ENCODE measurements at places on chromosomes 12 and 14.

- no peak for DNase-seq
Measured at GRCh38 chr12:116922194-116922897, 11.6 kb downstream of the FBXW8 start.

GRCh38 chr14:53278602-53279506 is 125.7 kb upstream of the DDHD1 start:
- no peak for DNase-seq

GRCh38 chr12:14836336-14837210 is 6.8 kb downstream of the ART4 start:
- DNase-seq: no peak

DNA sequence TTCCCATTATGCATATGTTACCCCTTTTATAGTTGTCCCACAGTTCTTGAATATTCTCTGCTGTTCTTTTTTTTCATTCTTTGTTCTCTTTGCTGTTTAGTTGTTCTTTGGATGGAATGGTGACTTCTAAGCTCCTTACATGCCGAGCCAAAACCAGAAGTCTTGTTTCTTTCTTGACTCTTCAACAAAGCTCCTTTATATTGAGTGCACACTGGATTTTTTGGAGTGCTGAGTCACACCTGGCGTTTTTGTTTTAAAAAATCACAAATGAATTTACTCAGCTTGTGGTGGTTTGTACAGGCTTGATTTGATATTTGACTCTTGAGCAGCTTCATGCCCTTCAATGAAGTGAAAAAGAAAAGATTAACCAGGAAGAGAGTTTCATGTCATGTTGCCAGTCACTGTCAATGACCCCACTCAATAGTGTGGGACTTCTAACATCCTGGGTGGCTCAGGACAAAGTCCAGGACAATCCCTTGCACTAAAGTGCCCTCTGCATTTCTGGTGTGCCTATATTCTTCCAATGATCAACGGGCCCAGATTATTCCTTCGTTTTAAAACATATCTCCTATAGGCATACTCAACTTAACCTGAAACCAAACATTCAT is 112.4 kb upstream of the SLC38A4 start:
- DNase-seq: no peak

GRCh38 chr12:3417937-3418462 is 73.0 kb upstream of the PRMT8 start:
- no peak for DNase-seq

- no peak for DNase-seq
Measured at GRCh38 chr14:24335461-24336171, 745 bp upstream of the ADCY4 start.

GRCh38 chr12:56898938-56899337 is 35.3 kb downstream of the SDR9C7 start:
- no peak for DNase-seq

GRCh38 chr14:95303552-95303951 is 16.2 kb downstream of the CLMN start:
- no peak for DNase-seq

GRCh38 chr12:52335598-52336262 is 14.5 kb upstream of the KRT83 start:
- DNase-seq: no peak

DNA sequence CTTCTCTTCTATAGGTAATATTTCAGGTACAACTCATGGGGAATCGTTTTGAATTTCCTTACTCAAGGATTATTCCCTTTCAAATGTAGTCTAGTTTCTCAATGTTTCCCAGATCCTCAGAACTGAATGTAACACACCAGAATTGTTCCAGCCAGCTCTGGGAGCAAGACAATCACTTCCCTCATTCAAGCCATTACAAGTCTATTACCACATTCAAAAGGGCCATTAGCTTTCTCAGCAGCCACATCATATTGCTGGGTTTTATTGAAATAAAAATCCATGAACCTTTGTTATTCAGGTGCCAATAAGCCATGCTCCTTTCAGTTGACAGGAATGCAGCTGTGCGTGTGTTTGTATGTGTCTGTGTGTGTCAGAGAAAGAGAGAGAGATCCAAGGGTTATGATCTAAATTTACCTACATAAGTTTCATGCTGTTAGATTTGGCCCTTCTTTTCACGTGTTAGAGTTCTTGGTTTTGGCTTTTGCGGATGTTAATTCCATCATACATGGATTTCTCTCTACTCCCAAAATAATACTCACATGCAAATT is 357.7 kb downstream of the BCAT1 start:
- no peak for DNase-seq

DNA sequence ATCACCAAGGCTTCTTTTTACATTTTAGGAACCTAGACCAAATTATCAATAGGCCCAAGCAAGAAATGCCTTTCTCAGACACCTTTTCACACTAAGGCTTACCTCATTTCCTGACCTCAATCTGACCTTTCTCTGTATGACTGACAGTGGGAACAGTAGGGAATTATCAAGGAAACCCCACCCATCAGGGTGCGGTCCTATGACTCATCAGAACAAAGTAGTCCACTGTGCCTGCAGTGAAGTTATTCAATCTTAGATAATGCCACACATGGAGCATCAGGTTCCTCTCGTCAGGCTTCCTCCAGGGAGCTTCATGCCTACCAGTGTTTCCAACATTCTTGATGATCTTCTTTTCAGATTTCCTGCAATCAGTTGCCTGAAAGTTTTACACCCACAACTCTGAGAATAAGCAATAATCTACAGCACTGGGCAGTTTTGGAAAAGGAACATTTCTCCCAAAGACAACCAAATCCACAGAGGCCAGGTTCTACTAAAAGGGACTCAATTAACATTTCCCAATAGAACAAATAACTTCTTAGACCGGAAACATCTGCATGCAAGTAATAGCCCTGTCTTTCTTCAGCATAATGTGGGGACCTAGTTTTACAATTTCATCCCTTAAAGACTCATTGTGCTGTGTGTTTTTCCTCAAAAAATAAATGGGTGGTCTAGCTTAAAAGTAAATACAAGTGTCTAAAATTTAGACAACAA is 35.9 kb upstream of the TMTC2 start:
- DNase-seq: peak; percentile 9

- DNase-seq: no peak
Measured at GRCh38 chr12:106220536-106220935, 27.3 kb downstream of the CKAP4 start.

DNA sequence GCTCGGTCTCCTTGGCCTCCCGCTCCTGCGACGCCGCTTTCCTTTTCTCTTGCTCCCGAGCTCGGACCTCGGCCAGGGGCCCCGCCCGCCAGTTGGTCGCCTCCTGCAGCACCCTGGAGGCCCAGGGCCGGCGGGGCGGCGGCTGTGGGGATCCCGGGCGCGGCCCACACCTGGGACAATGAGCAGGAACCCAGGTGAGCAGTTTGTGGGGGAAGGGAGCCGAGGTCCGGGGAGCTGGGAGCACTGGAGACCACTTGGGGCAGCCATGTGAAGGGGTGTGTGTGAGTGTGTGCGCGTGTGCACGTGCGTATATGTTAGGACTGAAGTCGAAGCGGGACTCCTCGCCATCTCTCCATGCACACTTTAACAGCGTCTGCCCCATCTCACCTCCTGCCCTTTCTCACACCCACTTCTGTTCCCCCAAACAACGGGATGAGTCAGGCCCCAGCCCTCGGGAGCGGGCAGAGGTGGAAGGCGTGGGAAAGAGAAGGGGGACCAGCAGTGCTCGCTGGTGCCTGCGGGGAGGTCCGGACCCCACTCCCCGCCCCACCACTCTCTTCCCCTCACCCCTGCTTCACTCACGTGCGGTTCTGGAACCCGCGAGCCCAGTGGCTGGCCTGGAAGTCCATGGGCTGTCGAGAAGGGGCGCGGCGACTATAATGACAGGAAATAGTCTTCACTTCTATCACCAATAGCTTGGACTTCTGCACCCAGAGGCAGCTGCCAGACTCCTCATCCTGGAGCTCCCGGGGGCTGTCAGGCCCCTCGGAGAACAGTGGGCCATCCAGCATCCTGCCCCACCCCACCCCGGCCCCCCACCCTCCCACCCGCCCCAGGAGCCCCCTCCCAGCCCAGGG is 450 bp downstream of the DDN start:
- peak; percentile 49 for DNase-seq

GRCh38 chr14:23551266-23552028 is at the start of gene ZFHX2:
Gene ZFHX2, minus strand, starts transcription at chr14:23551765. Its CDS starts 16,440 bp downstream, at chr14:23535325.
- peak; percentile 92 for DNase-seq

DNA sequence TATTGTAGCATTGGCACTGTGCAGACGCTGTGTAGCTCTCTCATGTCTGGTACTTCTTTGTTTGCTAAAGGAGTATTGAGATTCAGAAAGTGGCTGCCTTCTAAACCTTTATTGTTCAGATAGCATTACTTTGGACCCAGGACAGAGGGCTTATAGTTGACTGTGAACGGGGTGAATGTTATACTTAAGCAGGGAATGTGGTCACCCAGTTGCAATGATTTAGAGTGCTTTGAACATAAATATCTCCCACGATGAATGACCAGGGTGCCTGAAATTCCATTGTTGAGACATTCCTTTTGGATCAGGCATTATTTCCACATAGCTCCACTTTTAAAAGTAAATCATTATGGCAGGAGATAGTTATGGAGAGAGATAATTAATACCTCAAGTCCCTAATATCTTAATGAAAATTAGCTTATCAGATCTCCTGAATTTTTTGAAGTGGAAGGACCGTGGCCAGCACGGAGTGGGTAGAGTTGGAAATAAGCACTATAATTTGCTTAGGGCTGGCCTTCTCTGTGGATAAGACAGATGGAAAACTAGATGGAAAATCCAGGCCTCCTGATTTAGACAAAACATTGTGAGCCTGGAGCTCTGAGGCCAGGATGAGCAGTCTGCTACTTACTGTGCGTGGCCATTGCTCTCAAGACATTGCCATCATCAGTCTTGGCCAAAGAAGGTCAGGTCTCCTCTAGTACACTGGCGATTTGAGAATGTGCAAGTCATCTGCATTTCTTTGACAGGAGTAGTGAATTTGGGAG is 114.5 kb downstream of the ETV6 start:
- no peak for DNase-seq

DNA sequence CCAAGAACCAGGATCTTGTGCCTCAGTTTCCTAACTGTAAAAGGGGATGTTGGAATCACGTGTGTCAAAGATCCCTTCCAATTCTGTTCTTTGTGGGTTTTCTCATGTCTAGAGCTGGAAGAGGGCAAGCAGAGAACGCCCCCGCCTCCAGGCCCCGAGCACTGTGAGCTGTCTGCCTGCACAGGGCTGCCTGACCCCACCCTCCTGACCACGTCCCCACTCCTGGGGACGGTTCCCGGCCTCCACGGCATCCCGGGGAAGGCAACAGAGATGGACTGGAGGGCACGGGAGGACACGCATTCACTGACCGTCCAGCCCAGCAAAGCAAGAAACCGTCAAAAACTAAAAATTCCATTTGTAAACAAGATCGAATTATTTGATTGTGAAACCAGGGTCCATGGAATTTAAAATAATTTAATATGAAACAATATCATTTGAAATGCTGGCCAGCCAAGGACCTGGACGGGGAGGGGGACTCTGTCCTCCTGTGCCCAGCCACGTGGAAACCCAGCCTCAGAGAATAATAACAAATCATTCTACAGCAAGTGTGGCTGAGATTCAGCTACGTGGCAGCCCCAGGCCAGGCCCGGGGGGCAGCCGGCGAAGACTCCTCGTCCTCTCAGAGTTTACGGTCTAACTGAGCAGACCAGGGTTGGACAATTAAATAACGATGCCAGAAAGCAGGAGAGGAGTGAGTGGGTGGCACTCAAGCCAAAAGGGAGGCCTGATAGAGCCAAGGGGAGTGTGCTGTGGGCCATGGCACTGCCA is 87.3 kb upstream of the DIO3 start:
- DNase-seq: no peak

GRCh38 chr12:124443931-124444712 is 123.3 kb downstream of the NCOR2 start:
- no peak for DNase-seq

DNA sequence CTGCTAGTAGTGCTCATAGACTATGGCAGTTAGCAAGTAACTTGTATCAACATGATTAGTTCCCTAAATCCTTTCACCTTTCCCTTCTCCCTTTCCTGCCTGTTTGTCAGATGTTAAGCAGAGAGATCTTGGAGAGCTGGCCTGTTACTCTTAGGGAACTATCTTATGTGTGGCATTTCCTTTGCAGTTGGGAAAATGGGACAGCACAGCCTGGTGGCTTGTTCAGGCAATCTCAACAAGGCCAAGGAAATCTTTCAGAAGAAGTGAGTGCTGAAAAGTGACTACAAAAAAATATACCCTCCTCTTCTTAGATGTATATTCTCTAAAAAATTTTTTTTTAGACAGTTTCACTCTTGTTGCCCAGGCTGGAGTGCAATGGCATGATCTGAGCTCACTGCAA is 7.4 kb downstream of the PARP2 start:
- DNase-seq: no peak

DNA sequence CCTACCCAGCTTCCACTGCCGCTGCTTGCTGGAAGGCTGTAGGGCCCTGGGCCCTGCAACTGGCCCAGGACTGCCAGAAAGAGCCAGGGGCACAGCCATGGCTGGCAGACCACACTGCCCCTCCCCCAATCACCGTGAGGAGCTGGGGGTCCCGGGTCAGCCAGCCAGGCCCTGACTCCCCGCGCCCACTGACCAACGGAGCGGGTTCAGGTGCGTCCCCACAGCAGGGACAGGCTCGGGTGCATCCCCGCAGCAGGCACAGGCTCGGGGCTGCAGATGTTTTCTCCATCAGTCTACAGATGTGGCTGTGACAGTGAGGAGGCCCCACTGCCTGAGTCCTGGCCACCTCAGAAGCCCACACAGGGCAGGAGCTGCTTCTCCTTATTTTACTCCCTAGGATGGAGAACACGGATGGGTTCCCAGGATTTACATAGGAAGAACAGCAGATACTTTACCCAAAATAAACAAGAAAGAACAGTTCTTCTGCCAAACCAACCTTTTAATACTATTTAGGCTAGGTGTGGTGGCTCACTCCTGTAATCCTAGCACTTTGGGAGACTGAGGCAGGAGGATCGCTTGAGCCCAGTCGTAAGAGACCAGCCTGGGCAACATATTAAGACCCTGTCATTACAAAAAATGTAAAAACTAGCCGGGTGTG is 61.1 kb downstream of the TESC start:
- DNase-seq: no peak

GRCh38 chr12:127334912-127335644 is 931.9 kb upstream of the TMEM132C start:
- no peak for DNase-seq

DNA sequence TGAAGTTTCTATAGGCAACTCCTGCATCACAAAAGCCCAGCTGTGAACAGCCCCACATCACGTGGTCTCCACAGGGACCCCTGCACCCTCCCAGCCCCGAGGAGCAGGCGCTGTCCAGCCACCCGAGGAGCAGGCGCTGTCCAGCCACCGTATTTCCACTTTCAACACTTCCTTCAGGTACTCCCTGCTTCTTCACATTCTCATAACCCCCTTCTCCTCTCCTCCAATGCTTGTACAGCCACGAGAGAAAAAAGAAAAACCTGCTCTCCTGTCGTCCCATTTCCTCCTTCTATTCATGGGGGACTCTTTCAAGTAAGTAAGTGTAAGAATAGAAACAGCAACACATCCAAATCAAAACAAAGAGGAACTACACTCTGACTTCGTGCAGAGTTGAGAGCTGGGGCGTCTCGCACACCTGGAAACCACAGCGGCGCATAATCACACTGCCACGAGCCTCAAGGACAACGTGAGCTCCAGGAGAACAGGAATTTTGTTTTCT is 11.9 kb downstream of the CDC42BPB start:
- no peak for DNase-seq

GRCh38 chr14:71996610-71997009 is 64.4 kb downstream of the RGS6 start:
- no peak for DNase-seq

- no peak for DNase-seq
Measured at GRCh38 chr14:104981699-104982541, 3.7 kb upstream of the CLBA1 start.

- DNase-seq: no peak
Measured at GRCh38 chr14:33862261-33862802, 88.5 kb downstream of the EGLN3 start.

- no peak for DNase-seq
Measured at GRCh38 chr12:90203556-90203955, 494.9 kb upstream of the ATP2B1 start.
